AG09309 (cell line): ENCODE measurements at places on chromosomes 2 and 18.

DNA sequence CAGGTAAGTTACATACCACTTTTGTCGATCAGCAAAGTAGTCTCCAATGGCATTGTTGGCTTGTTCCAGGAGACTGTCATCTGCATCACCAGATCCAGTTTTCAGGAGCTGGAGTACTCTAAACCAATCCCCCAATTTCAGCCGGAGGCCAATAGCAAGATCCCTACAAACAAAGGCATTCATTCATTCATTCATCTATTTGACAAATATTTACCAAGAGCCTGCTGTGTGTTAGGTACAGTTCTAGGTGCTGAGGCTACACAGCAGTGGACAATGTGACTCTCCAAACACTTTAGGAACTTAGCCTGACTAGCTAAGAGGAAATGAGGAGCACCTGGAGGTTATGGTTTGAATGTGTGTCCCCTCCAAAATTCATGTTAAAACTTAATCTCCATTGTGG, 34.4 kb upstream of the TTC32 start:
- DNase-seq: no peak

DNA sequence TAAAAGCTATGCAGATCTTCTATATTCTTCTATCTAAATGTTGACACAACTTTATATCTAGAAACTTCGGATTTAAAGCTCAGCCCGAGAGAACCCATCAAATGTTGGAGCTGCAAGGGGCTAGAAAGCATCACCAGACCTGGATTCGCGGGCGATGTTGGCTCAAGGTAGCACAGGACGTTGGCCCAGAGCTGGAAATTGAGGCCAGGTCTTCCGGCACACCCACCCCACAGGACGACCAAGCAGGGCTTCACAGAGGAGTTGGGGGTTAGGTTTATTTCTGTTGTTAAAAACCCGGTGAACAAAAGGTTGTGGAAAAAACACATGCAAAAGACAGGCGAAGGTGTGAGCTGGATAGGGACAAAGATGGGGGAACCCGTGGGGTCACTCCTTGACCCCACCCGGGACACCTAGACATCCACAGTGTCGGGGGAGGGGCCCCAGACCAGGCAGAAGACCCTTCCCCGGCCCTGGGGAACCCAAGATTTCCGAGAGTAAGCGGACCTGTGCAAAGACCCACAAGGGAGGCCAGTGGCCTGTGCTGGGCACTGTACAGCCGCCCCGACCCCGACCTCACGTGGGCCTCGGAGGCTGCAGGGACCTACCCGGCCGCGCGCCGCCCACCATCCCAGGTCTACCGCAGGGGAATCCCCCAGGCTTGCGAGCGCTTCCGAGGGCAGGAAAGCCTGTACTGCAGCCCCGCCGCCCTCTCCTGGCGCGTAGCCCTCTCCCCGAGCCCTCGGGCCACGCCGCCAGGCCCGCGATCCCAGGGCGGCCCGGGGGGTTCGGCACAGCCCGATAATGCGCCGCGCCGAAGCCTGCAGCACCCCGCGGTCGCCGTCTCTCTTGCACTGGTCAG, 1.8 kb upstream of the AGBL5 start:
- no peak for DNase-seq

- no peak for DNase-seq
Observed at GRCh38 chr2:111884592-111884964, 585 bp upstream of the ANAPC1 start.

- DNase-seq: no peak
Observed at GRCh38 chr2:242011167-242011513, 141.6 kb downstream of the RTP5 start.

DNA sequence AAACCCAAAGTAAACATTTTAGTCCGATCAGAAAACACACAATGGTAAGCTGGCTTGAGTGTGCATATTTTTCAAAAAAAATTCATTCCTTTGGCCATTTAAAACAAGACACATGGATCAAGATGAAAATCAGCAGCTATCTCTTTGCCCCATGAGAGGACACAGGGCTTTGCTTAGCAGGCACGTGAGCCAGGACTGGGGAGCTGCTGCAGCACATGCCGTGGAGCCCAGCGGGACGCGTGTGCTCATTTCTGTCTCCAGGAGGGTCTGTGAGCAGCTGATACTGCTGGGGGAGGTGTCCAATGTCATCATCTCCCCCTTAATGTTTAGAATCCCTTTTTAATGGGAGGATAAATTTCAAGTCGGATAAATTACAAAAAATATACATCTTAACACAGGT, 49.8 kb upstream of the CNGA3 start:
- no peak for DNase-seq

GRCh38 chr2:1541819-1542475, 128.7 kb downstream of the TPO start:
- DNase-seq: no peak

- no peak for DNase-seq
Observed at GRCh38 chr18:11392292-11392691, 217.1 kb upstream of the SLC35G4 start.

- no peak for DNase-seq
Observed at GRCh38 chr2:3198119-3198518, 179.5 kb downstream of the EIPR1 start.

DNA sequence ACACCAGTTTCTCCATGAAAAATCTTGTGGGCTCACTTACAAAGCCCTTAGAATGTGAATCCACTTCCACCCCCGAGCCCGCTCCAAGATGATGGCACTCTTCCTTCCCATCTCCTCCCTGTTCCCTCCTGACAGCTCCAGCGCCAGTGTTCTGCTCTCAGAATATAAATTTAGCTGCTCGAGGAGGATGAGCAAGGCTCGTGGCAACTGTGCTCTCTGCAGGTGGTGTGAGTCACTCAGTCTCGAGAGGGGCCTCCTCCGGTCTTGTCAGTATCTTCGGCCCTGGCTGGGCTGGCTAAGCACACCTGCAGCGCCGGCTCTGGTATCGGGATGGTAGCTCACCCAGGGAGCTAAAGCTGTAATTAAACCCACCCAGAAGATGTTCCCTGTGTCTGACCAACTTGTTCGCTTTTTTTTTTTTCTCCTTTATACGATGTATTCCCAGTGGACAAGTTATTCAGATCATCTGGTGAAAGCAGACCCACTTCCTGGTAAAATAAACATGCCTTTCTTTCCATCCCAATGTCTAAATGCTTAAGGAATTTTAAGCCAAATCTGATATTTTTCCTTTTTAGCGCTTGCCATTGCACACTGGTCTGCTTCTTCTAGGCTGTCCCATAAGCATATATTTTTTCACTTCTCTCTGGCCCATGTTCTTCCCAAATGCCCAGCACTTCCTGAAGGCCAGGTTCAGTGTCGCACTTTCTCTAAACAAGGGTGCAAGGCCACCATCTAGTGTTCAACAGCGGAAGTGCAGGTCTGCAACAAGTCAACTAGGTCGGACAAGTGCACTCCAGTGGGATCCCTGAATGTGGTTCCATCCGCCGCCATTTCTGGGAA, 31.4 kb upstream of the YPEL5 start:
- DNase-seq: no peak

DNA sequence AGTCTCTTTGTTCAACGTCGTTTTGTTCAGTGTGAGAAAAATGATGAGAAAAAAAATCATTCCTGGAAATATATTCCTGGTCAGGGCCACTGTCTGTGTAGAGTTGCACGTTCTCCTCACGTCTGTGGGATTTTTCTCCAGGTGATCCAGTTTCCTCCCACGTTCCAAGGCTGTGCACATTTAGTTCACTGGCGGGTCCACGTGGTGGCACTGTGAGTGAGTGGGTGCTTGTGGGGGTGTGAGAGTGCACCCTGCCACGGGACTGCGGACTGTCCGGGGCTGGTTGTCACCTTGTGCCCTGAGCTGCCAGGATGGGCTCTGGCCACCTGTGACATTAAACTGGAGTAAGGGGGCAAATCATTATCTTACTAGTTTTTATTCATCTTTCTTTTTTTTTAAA, 30.3 kb upstream of the ACYP2 start:
- DNase-seq: no peak

DNA sequence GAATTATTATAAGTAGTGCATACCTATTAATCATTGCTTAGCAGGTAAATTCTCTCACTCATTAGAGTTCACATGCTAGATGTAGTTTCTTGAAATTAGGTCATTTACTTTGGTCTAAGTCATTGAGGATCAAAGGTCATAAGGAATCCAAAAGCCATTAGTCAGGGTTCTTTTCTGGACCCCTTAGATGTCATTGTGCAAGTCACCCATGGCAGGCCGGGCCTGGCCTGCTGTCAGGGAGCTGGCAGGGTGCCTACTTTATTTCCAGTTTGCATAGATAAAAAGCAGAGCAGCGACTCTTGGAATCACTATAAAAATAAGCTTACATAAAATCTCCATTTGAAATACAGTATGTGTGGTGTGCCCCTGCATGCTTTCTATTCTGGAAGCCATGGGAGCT, 91.3 kb downstream of the MEIS1 start:
- no peak for DNase-seq

- no peak for DNase-seq
Observed at GRCh38 chr2:171547720-171548119, 25.4 kb downstream of the CYBRD1 start.
